Epithelial cell of umbilical artery (primary cell): ENCODE measurements at places on chromosomes 12 and 14. TPM values are rescaled to one million over a fixed set of nuclear protein-coding genes. Genes with fewer than 3 reads are reported as not detected.

The PLCZ1 gene
- under 0.01 TPM in 1 of 2 replicates, not detected in the other for total RNA-seq

The AJUBA gene
- total RNA-seq, result 53.6 and 89.1 TPM in 2 replicates

The BEST3 gene
- total RNA-seq, result not detected in 2 replicates

The SOCS4 gene
- total RNA-seq, result 20.8 and 24.2 TPM in 2 replicates

The TRPV4 gene
- total RNA-seq, result 0.61 and 1.3 TPM in 2 replicates

The WNT1 gene
- not detected in 2 replicates for total RNA-seq

The COPS7A gene
- total RNA-seq, result 32.2 and 33.4 TPM in 2 replicates

The MRPL51 gene
- total RNA-seq, result 109 and 117 TPM in 2 replicates

The ARMH4 gene
- total RNA-seq, result 0.15 and 1.6 TPM in 2 replicates

The SCN8A gene
- 16.9 and 40.0 TPM in 2 replicates for total RNA-seq

The SOCS2 gene
- 4.5 and 4.7 TPM in 2 replicates for total RNA-seq

The TAS2R30 gene
- total RNA-seq, result 3.2 and 4.9 TPM in 2 replicates

The STAC3 gene
- 0.30 and 0.32 TPM in 2 replicates for total RNA-seq

The PIWIL1 gene
- total RNA-seq, result not detected in 2 replicates

The RNASE11 gene
- total RNA-seq, result not detected in 2 replicates

The TMCC3 gene
- 20.5 and 26.6 TPM in 2 replicates for total RNA-seq

The RASSF9 gene
- 0.97 and 1.2 TPM in 2 replicates for total RNA-seq

The CPNE6 gene
- total RNA-seq, result not detected in 2 replicates

The KNTC1 gene
- total RNA-seq, result 28.9 and 37.4 TPM in 2 replicates

The INHBC gene
- not detected in 2 replicates for total RNA-seq

The SLC17A8 gene
- total RNA-seq, result not detected in 2 replicates

The CREBL2 gene
- 23.4 and 25.5 TPM in 2 replicates for total RNA-seq

The TMEM121 gene
- 10.3 and 18.8 TPM in 2 replicates for total RNA-seq

The RND1 gene
- total RNA-seq, result 1.6 and 2.1 TPM in 2 replicates

The USP44 gene
- total RNA-seq, result 2.6 and 3.0 TPM in 2 replicates

The PTPRB gene
- total RNA-seq, result 55.9 and 92.9 TPM in 2 replicates

The GPR132 gene
- not detected in 2 replicates for total RNA-seq

The NKX2-1 gene
- not detected in 2 replicates for total RNA-seq

The IL23A gene
- 0.32 TPM in 1 of 2 replicates, not detected in the other for total RNA-seq

The KLHDC1 gene
- total RNA-seq, result 1.1 and 2.6 TPM in 2 replicates

The KCNH3 gene
- total RNA-seq, result 0.15 and 0.32 TPM in 2 replicates

The PRKD1 gene
- 5.8 and 7.4 TPM in 2 replicates for total RNA-seq

The CMKLR1 gene
- not detected in 2 replicates for total RNA-seq

The SRRM4 gene
- total RNA-seq, result not detected in 2 replicates

The CYP27B1 gene
- 0.15 and 0.65 TPM in 2 replicates for total RNA-seq
